ENCODE measurements at places on chromosomes 7 and 10.

DNA sequence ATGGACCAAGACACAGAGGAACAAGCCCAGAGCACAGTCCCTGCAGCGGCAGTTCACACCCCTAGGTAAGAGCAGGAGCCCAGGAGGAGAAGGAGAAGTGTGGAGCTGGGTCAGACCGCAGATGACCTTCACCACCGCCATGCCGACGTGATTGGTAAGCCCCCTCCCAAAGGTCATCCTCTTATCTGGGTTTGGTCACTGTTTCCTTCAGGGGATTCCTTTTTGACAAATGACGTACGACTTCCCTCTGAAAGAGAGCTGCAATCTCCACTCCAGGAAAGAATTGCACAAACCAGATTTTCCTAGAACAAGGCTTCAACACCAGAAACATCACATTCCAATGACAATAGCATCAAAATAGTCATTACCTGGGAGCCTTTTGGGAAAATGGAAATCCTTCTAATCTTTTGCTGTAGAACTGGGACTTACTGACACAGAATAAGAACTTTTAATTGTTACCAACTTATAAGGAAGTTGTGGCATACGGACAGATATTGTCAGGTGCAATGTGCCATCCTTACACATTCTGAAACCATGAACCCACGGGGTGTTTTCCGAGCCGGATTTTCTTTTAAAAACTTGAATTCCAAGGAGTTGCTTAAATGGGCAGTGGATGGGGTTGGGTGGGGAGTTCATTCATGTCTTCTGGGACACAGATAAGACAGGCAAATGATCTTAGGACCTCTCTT lies 20.8 kb upstream of the ADAM12 start:
- DNase-seq: no peak

DNA sequence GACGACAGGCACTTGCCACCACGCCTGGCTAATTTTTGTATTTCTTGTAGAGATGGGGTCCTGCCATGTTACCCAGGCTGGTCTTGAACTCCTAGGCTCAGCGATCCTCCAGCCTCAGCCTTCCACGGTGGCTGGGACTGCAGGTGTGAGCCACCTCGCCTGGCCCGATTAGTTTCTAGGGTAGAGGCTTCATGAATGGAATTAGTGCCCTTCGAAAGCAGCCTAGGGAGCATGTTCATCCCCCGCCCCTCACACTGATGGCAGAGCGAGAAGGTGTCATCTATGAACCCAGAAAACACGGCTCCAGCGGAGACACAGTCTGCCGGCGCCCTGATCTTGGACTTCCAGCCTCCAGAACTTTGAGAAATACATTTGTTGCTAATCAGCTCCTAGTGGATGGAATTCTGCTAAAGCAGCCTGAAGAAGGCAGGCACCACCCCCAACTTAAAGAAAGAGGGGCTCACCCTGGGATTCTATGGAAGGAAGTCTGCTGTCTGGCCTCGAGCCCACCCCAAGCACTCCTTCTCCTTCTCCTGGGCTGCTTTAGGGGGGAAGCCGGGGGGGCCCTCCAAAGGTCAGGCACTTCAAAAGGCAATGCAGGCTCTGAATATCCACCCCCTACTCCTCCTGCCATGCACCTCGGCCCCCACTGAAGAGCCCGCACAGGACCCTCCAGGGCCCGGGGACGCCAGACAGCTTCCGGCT lies 10.1 kb downstream of the PDGFA start:
- no peak for DNase-seq

- no peak for DNase-seq
Measured at GRCh38 chr7:1560620-1561031, 4.6 kb upstream of the TMEM184A start.

DNA sequence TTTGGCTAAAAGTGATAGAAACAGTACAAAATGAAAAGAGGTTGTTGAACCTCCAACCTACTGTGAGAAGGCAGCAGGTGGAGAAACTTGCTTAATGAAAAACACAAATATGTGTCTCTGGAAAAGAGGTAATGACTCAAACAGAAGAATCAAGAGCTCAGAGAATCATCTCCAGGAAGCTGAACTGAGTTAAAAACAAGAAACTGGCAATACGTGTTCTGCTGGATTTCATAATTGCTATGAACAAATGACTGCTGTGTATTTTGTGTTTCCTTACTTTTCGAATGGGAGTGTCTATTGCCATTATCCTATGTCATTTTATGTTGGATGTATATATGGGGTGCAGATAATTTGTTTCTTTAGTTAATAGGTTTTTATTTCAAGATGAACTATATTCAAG lies 401.1 kb downstream of the DGKB start:
- no peak for DNase-seq

DNA sequence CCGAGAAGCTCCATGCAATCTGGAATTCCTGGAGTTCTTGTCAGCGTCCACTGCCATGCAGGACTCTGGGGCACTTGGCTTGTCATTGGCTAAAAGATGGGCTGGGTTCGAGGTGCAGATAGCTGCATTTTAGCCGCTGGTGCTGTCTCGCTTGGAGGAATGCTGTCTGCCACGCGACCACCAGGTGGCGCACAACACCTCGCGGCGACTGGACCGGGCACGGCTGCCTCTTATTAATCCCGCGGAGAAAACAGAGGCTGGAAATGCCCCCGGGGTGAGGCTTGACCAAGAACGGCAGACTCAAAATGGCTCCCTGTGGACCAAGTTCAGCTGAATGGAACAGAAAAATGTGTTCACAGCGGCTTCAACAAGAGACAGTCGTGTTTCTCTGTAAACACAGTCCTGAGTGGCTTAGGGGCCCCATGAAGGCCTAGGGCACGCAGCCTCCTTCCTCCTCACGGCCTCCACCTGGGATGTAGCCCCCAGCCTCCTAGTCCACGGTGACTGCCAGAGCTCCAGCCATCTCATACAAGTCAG lies 46.2 kb downstream of the AOC1 start:
- DNase-seq: peak; percentile 78
